NCI-H2171 (cell line): ENCODE measurements at places on chromosomes 1 and 21.

DNA sequence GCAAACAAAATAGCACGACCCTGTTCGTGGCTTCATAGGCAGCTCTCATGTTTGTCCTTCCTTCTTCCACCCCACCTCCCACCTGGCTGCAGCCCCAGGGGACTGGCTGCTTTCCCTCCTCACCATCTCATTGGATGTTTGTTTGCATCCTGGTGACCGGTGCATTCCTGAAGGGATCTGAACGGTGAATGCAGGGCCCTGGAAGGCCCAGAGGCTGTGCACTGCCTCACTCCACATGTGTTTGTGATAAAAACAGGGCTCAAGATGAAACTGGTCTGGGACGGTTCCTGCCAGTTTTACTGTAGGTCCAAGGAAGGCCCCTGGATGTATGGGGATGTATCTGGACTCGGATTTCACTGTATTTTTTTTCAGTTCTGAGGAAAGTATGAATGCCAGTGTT, 42.8 kb downstream of the CNN3 start:
- no peak for DNase-seq

DNA sequence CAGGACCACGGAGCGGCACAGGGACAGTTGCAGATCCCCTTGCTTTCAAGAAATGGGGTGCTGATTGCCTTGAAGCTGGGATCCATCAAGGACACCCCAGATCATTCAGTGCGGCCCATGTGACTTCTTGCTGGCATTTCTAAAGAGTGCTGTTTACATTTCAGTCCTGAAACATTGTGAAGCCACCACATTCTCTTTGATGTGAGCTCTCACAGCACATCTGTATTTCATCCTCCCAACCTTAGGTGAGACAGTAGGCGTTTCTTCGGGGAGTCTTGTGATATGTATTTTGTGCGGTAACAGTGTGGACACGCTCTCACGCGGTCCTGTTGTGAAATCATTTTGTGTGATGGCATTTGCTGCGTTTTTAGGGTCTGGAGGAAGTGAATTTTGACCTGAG, 57.2 kb downstream of the CACHD1 start:
- DNase-seq: no peak

DNA sequence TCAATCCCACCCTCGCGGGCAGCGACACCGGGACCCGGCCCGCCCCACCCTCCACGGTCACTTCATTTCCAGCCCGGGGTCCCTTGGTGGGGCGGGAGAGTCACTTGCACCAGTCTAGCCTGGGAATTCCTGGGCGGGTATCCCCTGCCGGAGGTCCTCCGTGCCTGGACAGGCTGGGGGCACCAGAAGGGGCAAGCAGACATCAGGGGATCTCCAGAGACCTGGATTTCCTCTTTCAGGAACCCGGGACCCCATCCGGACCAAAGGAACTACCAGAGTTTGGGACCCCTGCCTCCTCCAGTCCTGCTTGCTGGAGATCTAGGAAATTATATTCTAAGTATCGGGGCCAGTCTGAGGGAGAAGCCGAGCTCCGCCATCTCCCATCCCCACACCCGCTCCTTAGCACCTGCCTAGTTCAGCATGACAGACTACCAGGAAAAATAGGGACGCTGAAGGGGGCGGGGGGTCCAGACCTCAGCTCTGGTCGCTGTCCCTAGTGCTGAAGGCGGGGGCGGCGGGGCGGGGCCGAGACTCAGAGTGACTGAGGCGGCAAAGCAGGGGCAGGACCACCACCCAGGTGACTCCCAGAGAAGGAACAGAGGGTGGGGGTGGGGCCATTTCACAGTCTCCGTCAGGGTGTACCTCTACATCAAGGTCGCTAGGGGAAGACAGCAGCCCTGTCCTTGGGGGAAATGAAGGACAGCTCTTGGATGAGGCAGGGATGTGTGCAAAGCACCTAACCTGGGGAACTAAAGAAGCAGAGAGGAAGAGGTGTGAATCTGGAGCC, 832 bp downstream of the HCN3 start:
- DNase-seq: peak; percentile 79

DNA sequence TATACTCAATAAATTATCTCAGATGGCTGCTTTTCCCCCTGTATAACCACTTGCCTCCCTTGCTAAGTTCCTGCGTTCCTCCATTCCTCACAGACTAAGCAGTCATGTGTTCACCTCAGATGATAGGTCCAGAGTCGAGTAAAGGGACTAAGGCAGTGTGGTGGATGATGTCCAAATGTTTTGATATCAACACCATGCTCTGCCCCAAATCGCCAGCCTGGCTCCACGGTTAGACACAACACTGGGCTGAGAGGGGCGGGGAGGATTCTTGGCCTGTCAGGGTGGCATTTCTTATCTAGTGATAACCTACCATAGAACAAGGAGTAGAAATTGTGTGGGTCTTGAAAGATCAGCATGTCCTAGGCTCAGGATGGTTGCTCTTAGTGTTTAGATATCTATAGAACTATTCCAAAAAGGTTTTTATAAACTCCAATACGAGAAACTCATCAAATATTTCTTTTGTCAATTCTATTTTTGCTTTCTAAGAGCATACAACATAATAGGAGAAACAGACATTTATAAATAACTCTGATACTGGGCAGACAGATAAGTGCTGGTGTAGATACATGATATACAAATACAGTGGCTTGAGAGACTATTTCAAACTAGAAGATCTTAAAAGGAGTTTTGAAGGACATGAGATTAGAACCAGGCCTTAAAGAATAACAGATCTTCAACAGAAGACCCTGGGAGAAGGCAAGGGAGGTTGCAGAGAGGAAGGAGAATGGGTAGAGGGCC, 21.5 kb downstream of the GJA5 start:
- DNase-seq: no peak

- DNase-seq: no peak
These were observed 1595.4 kb downstream of the PLA2G4A start for GRCh38 chr1:188424176-188424575.

- DNase-seq: no peak
These were observed 39.7 kb downstream of the BACE2 start for GRCh38 chr21:41207401-41208375.

DNA sequence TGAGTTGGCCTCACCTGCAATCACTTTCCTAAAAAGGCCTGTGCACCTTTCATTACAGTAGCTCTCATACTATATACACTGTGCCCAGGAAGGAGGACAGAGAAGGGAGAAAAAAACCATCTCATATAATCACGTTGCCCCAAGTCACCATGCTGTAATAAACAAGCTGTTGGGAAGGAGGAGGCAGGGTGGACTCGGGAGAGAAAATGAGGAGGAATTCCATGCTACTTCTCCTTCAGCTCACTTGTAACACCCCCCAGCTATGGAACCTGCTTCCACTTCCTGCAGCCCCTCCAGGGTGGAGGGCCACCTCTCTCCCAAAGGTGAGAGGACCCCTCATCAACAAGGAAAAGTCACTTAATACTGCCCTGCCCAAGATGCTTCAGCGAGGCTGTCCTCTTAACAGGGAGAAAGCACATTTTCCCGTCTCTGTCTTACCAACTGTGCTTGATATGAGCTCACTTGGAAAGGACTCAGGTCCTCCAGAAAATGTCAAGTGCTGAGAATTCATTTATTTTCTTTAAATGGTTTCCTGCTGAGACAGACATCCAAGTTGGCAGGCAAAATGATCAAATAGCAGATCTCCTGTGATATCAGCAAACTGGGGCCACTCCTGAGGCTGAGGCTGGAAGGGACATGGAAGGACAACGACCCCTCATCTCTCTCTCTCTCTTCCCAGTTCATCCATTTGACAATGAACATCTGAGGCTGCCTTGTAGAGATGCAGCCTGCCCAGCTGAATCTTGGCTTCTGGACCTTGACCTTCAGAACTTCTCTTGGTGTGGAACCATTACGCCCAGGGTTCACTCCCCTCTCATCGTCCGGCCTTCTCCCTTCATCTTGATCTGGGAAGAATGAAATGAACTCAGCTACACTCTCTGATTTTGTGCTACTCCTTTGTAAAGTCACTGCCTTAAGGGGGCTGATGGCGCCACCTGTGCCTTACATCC, 54.0 kb downstream of the CAPN9 start:
- DNase-seq: no peak

- DNase-seq: no peak
These were observed 18.8 kb downstream of the AGRN start for GRCh38 chr1:1038694-1039093.

DNA sequence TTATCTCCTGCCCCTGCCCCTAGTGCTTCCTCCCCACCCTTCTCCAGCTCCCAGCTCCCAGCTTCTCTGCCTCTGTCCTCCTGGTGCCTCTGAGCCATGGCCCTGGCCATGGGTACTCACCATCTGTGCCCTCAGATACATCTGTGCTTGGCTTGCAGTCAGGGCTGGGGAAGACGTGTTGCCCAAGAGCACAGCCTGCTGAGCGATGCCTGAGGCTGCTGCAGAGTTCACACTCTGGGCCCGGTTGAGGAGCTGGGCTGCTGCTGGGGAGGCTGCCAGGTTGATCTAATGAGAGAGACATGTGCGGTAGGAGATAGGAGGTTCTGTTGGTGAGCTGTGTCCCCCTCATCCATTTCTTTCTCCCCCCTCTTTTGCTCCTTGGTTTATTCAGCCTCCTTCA, 49.4 kb upstream of the A3GALT2 start:
- peak; percentile 18 for DNase-seq

GRCh38 chr1:101136739-101137138, 100.1 kb upstream of the S1PR1 start:
- DNase-seq: no peak

- DNase-seq: no peak
These were observed 63.1 kb upstream of the GPR88 start for GRCh38 chr1:100474834-100475233.

DNA sequence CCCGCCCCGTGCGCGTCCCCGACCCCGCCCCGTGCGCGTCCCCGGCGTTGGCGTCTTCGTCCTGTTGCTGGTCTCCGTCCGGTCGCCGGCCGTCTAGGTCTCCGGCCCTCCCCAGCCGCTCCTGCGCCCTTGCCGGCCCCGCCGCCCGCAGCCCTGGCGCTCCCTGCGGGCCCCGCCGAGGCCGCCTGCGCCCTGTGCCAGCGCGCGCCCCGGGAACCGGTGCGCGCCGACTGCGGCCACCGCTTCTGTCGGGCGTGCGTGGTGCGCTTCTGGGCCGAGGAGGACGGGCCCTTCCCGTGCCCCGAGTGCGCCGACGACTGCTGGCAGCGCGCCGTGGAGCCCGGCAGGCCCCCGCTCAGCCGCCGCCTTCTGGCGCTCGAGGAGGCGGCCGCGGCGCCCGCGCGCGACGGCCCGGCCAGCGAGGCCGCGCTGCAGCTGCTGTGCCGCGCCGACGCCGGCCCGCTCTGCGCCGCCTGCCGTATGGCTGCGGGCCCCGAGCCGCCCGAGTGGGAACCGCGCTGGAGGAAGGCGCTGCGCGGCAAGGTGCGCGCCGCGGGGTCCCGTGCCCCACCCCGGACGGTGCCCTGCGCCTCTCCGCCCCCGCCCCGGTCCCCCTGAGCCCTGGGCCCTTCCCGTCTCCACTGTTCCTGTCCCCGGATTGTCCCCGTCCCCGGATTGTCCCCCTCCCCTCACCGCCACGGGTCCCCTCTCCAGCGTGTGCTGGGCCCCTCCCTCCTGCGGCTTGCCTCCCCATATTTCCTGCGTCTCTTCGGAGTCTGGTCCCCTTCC, at the start of gene RNF187:
RNF187 (plus strand) TSS at position 47 of the 789 bp plus-strand sequence.
- DNase-seq: peak; percentile 48

- DNase-seq: no peak
These were observed 275.6 kb upstream of the ADGRL2 start for GRCh38 chr1:81525085-81525484.

DNA sequence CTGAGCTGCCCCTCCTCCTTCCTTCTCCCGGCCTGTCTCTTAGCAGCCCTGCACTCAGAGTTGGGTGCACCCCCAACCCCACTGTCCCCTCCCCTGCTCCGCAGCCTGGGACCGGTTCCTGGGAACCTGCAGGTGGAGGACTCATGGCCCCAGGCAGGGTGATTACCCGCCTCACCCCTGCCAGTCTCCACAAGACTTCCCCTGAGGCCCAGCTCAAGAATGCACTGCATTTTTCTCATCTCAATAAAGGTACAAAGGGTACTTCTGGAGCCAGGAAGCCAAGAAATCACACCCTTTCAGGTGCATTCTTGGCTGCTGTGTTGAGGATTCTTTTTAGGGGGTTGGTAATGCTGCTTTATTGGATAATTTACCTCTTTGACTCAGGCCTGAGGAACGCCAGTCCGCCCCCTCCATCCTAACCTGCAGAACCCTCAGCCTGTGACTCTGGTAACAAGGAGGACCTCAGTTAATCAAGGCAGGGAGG, 126.3 kb upstream of the TMPRSS2 start:
- no peak for DNase-seq

DNA sequence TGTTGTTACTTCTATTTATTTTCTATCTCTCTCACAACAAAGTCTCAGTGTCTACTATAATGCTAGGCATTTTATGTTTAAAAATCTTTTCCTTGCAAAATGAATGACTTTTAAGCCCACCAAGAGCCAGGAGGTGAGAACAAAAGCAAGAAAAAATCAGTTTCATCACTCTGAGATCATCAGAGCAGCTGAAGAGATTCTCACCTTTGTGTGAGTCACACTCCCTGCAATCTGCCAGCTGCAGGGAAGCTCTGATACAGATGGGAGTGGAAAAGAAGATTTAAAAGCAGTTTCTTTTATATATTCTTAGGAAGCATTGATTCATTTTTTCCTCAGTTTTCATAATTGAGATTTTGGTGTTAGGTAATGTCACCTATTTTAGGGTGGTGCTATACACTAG, 107.6 kb downstream of the LHX9 start:
- no peak for DNase-seq

DNA sequence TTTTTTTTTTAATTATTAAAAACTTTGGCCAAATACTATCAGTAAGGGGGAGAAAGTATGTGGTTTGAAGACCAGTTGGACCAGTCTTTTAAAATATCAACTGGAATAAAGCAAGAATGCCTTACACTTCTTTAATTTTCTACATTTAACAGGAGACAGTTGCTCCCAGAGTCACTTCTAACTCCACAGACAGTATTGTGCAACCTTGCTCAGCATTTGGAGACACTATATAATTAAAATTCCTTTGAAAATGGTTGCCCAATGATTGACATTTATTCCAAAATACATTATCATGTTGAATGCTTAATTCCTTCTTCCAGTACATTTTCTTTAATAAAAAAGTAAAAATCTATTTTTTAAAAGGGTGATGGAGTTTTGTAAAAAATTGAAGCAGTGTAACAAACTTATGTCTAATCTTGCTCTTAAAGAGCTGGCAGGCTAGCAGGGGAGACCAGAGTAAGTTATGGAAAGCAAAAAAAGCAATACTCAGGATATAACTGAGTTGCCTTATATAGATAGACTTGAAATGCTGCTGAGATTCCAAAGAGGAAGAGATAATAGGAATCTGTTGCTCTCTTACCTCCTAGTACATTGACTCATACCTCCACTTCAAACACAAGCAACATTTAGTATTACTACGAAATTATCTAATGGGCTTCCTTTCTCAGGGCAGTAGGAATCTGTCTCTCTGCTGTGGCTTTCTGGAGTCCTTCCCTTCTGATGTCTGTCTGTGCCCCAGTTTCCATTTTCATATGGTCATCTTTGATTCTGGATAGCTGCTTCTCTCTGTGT, 69.7 kb upstream of the RGL1 start:
- no peak for DNase-seq

- no peak for DNase-seq
These were observed 72.1 kb downstream of the RGS13 start for GRCh38 chr1:192707978-192708547.

GRCh38 chr1:18047122-18047521, 60.5 kb upstream of the IGSF21 start:
- no peak for DNase-seq

- no peak for DNase-seq
These were observed 699 bp upstream of the RGS2 start for GRCh38 chr1:192808163-192808517.
